SHP77 treated with DMSO at 0.1 percent for 48 hours (cell line): ENCODE measurements at places on chromosomes 11 and 22.

GRCh38 chr11:76336597-76336996 lies 44.3 kb downstream of the THAP12 start:
- DNase-seq: no peak

DNA sequence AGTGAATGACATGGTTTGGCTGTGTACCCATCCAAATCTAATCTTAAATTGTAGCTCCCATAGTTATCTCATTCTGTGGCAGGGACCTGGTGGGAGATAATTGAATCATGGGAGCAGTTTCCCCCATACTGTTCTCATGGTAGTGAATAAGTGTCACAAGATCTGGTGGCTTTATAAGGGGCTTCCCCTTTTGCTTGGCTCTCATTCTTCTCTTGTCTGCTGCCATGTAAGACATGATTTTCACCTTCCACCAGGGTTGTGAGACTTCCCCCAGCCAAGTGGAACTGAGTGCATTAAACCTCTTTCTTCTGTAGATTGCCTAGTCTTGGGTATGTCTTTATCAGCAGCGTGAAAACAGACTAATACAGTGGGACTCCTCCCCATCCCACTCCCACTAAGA lies 11.1 kb downstream of the OR5A2 start:
- DNase-seq: no peak

DNA sequence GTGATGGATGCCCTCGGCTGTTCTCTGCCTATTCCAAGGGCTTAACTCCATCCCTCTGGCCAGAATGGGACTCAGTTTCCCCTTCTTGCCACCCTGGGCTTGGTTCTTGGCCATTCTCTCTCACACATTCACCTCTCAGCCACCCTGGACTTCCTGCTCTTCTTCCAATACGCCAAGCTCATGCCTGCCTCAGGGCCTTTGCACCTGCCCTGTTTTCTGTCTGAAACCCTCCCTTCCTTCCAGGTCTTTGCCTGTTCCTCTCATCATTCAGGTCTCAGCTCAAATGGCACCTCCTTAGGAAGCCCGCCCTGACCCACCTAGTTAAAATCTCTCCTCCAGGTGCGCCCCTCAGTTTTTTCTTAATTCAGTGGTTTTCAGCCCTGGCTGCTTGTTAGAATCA lies 76.6 kb upstream of the TP53I11 start:
- no peak for DNase-seq

DNA sequence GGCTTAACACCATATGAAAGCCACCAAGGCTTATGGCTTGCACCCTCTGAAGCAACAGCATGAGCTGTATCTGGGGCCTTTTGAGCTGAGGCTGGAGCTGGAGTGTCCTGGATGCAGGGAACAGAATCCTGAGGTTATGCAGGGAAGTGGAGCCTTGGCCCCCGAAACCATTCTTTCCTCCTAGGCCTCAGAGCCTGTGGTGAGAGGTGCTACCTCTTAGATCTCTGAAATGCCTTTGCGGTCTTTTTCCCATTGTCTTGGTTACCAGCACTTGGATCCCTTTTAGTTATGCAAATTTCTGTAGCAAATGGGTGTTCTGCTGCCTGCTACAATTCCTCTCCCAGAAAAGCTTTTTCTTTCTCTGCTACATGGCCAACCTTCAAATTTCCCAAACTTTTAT lies 72.7 kb upstream of the CLPB start:
- no peak for DNase-seq

- DNase-seq: no peak
Measured at GRCh38 chr11:20243974-20244373, 83.7 kb upstream of the DBX1 start.

GRCh38 chr11:96554236-96554820 lies 164.5 kb downstream of the JRKL start:
- no peak for DNase-seq

GRCh38 chr22:28779833-28780232 lies 7.3 kb downstream of the CCDC117 start:
- no peak for DNase-seq

DNA sequence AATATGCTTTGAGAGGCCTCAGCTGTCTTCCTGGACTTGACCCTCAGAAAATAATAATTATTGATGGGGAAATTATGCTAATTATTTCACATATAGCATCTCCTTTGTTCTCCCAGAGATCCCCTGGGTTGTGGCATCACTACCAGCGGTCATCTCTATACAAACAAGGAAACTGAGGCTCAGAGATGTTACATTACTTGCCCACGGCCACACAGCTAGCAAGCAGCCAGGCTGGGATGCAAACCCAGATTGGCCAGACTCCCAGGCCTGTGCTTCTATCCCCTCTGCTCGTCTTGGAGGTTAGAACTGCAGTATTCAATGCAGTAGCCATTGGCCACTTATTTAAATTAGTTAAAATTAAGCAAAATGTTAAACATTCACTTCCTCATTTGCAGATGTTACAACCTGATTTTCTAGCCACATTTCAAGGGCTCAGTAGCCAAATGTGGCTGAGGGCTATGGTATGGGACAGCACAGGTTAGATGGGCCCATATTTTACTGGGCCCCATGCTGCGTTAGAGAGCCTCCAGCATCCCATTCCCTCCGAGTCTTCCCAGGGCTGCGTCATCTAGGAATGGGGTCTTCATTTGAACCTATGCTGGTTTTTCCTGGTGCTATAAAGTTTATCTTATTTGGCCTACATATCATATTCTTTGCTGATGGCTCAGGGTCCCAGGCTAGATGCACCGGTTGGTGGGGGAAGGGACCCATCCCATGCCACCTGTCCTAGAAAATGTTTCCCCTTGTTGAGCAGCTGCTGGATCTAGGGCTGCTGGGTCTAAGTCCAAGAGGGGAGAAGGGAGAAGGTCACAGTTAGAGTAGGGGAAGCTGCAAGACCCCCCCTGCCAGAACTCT lies 2.2 kb downstream of the SLC35C1 start:
- DNase-seq: no peak

DNA sequence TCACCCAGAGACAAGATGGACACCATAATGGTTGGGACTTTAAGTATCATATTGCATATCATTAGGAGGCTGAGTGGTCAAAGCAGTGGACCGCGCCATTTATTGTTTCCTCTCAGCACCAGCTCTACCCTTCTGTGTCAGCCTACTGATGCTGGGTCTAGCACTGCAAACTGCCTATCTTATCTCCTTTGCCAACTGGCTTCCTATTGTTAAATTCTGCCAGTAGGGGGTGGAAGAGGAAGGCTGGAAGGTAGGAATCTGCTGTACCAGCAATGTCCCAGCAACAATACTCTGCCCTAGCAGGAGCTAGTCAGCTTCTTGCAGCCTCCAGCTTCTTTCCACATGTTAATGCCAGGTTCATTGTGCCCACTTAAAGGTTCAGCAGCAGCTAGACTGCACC lies 367.1 kb upstream of the PDGFD start:
- DNase-seq: no peak

- no peak for DNase-seq
Measured at GRCh38 chr11:2298795-2299761, 2.6 kb downstream of the C11orf21 start.

GRCh38 chr11:31620434-31620833 lies 110.9 kb downstream of the ELP4 start:
- DNase-seq: no peak

DNA sequence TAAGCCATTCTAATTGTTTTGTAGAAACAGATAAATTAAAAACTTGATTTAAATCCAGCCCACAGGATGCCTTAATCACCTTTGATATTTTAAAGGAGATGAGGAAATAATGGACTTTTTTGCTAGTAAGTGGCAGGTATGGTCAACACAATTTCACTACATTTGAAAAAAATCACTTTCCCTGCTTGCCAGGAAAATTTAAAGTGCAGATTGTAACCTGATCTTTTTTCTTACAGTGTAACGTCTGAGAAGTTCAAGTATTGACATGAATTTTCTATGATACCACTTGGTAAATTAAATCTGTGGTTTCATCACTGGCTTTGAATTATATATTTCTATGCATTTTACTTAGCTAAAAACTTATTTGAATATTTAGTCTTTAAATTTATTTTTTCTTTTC lies 65.3 kb downstream of the ARHGEF12 start:
- no peak for DNase-seq

GRCh38 chr11:117449111-117449693 lies 121.5 kb downstream of the CEP164 start:
- DNase-seq: no peak

GRCh38 chr11:58498464-58498863 lies 9.4 kb downstream of the OR5B21 start:
- no peak for DNase-seq

DNA sequence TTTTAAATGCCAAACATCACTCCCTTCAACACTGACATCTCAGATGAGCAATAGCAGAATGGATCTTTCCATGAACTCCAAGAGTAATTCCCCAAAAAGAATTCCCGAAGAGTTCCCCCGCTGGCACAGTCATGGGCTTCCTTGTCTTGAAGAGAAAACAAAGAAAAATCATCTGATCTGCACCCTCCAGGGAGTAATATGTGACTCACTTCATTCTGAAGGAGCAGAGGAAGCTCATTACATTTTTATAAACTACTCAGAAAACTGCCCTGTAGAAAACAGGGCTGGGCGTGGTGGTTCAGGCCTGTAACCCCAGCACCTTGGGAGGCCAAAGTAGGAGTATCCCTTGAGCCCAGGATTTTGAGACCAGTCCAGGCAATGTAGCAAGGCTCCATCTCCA lies 35.7 kb downstream of the CELSR1 start:
- DNase-seq: no peak
